ENCODE measurements at places on chromosomes 6 and 20. TPM values are rescaled to one million over a fixed set of nuclear protein-coding genes. Genes with fewer than 3 reads are reported as not detected.
A peak's percentile ranks its signal among the peaks of the same experiment; 100 is the strongest.

NOTCH4 gene
- 0.79 TPM for total RNA-seq

KCNK16 gene
- total RNA-seq: not detected

SAMD10 gene
- total RNA-seq: 77.0 TPM

BFSP1 gene
- total RNA-seq: 0.23 TPM

DNA sequence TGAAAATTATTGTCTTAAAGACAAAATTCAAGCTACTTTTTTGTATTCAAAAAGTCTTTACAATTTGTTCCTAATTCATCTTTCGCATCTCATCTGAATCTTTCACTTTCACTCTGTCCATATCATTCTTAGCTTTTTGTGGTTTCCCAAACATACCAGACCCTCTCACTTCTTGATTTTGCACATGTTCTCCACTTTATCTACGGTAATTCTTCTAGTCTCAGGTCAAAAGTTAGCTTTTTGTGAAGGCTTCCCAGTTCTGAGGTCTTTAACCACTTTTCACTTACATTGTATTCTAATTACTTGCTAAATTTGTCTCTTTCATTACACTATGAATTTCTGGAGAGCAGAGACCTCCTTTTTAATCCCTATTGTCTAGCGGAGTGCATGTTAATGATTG lies 34.6 kb upstream of the EPHA7 start:
- DNase-seq: no peak

DNA sequence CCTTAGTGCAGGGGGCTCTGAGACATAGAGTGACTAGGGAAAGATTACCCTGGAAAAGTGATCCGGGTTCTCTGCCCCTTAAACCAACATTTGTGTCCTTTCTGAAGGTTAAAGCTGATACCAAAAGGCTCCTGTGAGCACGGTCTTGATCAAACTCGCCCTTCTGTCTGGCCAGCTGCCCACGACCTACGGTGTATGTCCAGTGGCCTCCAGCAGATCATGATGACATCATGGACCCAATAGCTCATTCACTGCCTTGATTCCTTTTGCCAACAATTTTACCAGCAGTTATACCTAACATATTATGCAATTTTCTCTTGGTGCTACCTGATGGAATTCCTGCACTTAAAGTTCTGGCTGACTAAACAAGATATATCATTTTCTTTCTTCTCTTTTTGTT lies 6.8 kb downstream of the ULBP2 start:
- no peak for DNase-seq

DNA sequence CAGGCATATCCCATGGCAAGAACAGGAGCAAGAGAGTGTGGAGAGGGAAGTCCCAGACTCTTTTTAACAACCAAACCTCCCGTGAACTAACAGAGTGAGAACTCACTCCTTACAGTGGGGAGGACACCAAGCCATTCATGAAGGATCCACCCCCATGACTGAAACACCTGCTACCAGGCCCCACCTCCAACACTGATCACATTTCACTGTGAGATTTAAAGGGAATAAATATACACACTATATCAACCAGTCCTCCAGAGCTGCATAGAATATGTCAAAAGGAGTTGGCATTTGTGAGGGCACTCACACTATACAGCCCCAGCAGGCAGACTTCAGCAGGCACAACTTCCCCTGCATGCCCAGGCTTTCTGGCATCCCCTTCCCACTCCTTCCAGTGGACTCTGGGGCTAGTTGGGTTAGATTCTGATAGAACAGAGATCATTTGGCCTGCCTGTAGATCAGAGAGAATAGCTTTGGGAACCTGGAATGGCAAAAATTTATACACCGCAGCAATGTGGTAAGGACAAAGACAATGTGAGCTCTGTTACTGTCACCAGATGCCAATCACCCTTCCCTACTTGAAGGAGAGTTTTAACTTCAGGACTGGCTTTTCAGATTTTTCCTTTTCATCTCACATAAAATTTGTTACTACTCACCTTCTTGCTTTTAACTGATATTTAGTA lies 25.2 kb upstream of the TENT5A start:
- DNase-seq: no peak

DNA sequence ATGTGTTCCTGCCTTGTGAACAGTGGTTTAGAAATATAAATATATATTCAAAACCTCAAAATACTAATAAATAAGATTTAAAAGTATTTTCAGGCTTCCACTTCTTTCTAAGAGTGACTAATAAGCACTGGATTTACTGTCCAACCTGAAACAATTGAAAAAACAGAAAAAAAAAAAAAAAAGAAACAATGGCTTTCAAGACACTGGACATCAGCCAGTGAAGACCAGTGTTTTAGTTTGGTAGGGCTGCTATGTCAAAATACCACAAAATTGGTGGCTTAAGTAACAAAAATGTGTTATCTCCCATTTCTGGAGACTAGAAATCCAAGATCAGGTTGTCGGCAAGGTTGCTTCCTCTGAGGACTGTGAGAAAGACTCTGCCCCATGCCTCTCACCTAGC lies 101.4 kb upstream of the PDE7B start:
- DNase-seq: no peak

DNA sequence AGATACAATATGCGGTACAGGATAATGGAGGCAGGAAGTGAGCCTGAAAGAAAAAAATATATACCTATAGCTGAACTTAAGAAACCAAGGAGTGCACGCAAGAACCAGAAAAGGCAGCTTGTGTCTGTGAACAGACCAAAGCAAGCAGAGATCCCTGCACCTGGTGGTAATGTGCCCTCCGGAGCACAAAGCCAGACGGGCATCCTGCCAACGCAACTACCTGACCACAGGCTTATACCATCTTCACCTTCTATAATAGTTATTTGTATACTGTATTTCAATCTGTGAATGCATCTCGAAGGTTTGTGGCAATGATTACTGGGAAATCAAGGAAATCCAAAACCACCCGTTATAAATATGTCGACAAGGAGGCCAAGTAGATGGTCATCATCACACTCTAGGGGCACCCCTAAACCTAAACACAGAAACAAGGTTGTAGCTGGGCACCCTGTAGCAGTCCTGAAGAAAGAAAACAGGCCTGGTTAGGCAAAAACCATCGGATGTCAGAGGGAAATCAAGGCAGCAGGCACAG lies 801 bp downstream of the FBXL4 start:
- DNase-seq: peak; percentile 56

- DNase-seq: peak; percentile 60
Observed at GRCh38 chr6:137926207-137926731, 59.2 kb downstream of the TNFAIP3 start.

- DNase-seq: no peak
Observed at GRCh38 chr6:158611541-158612370, 32.8 kb downstream of the DYNLT1 start.

- no peak for DNase-seq
Observed at GRCh38 chr6:81624453-81624852, 128.0 kb downstream of the TENT5A start.

DNA sequence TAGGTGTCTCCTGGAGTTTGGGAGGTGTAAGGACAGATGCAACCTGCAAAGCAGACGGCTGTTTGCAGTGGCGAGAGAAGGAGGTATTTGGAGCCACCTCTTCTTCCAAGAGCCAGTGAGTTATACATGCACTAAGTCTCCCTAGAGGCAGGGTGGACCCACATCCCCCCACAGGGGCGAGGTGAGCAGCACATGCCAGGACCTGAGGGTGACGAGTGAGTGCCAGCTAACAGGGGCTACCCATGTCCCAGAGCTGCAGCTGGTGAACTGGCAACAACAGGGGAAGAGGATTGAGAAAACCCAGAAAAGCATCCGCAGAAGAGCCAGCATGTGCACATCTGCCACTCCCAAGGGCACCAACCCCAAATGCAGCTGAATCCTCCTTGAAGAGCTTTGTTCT lies 95.1 kb downstream of the CD83 start:
- no peak for DNase-seq

GRCh38 chr6:32178547-32179440 lies 589 bp downstream of the RNF5 start:
- no peak for DNase-seq

- no peak for DNase-seq
Observed at GRCh38 chr20:5312518-5312917, 4.2 kb downstream of the PROKR2 start.

GRCh38 chr6:108797951-108798669 lies 50.1 kb upstream of the ARMC2 start:
- no peak for DNase-seq

DNA sequence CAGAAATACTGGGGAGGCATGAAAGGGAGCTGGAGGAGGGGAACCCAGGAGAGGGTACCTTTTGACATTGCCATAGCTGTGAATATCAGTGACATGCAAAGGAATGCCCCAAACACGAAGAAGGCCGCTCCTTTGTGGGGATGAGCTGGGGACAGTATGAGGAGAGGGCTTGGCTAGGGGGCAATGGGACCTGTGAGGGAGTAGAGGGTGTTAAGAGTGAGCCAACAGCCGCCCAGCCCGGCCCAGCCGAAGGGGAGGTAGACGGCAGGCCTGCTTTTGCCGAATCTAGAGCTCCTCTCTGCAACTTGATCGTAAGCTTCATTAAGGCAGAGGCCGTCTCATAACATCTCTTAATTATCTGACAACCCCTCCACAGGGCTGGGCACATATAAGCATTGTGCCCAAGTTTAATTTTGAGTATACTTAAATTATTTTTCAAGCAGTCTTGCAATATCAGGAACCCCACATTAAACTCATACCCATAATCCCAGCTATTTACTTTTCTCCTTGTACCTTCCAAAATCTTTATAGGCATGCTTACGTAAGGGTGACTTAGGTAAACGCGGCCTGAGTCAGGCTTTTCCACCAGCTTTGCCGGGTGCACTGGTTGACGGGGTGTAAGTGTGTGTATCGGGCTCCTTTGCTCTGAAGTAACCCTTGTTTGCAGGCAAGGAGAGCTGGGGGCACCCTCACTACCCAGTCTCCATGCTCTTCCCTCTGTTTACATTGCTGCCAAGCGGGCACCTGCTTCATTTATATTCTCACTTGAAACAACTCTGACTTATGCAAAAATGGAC lies 24.9 kb upstream of the VEGFA start:
- DNase-seq: no peak

DNA sequence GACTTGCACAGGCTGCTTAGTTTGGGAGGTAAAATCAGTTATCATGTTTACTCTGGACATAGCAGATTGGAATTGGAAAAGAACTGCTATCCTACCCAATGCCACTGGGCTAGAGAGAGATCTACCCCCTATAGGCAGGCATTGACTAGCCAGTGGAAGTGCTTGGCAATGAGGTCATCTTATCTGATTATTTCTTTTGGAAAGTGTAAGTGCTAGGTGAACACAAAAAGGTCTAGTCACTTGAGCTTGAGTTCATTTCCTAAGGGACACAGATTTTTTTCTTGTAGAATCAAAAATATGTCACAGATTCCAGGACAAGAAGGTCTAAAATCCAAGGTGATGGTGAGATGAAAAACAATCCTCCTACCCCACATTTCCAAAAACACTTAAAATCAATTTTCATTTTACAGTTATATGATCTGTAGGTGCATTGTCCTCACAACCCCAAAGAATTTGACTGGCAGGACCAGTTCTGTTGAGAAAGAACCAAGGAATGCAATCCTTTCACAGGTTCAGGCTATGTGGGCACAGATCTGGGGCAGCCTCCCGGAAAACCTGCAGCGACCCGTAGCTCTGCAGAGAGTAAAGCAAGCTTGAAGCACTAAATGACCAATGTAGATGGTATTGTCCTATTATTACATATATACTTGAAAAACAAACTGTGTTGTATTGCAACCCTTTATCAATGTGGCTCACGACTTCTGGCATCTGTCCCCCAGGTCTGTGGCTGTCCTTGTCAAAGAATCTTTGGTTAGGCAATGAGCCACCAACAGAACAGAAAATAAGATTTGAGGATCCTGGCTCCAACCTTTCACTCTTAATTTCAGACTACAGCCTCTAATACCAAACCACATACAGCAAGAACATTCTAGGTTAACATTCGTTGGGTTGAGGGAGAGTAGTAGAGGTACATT lies 67.3 kb upstream of the ADTRP start:
- DNase-seq: no peak

DNA sequence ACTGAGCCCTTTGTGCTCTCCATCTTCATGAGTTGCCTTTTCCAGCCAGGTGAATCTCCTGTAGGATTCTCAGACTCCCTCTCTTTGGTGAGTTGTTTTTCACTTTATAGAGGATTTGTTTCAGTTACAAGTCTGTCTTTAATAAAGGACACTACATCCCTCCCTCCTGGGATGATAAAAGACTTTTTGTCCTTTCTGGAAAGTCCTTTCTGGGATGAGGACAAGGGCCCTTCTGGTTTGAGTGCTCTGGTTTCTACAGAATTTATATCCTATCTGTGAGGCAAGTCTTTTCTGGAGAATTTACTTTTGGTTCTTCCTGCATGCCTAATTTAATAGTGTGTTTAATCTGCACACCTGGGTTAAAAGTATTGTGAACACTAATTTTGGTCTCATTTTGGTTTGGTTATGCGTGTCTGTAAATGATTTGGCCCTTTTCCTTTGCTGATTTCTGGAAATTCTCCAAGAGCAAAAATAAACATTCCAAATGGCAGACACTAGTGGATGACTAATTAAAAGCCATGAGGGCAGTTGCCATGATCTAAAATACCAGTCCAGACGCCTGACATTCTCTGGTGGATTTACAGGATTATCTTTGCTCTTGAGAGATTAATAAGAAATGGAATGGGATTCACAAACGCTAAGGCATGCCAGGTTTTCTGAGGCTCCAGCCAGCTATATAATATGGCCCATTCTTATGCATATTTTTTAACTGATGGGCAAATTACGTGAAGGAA lies 44.8 kb downstream of the TCP11 start:
- DNase-seq: no peak

- DNase-seq: no peak
Observed at GRCh38 chr6:152399399-152399798, 237.8 kb downstream of the SYNE1 start.

DNA sequence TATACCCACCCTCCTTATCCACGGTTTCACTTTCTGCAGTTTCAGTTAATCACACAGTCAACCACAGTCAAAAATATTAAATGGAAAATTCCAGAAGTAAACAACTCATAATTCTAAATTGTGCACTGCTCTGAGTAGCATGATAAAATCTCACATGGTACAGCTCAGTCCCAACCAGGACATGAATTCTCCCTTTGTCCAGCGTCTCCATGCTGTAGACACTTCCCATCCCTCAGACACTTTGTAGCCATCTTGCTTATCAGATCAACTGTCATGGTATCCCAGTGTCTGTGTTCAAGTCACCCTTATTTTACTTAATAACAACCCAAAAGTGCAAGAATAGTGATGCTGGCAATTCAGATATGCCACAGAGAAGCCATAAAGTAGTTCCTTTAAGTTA lies 94.7 kb downstream of the PDE10A start:
- DNase-seq: no peak

- DNase-seq: no peak
Observed at GRCh38 chr6:76774781-76775384, 688.4 kb downstream of the HTR1B start.

GRCh38 chr6:44676826-44677433 lies 289.4 kb downstream of the CDC5L start:
- DNase-seq: no peak

- no peak for DNase-seq
Observed at GRCh38 chr6:15526212-15526701, 136.6 kb downstream of the DTNBP1 start.

- no peak for DNase-seq
Observed at GRCh38 chr6:642805-643204, 14.1 kb downstream of the HUS1B start.

DNA sequence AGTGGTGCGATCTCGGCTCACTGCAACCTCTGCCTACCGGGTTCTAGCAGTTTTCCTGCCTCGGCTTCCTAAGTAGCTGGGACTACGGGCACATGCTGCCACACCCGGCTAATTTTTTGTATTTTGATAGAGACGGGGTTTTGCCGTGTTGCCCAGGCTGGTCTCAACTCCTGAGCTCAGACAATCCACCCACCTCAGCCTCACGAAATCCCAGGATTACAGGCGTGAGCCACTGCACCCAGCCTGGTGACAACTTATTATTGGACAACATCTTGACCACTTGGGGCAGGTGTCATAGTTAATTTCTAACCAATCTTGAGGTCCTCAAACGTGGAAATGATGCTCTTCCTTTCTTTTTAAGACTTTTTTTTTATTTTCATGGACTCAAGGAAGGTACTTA lies 303.6 kb downstream of the CLIC5 start:
- no peak for DNase-seq

All from activated T-cell treated with anti-CD3 and anti-CD28 coated beads, Interleukin-2, amount 50 U/mL, for 72 hours (primary cell).